Type B pancreatic cell (in vitro differentiated cells): ENCODE measurements at places on chromosomes 7 and 10. TPM values are rescaled to one million over a fixed set of nuclear protein-coding genes. Genes with fewer than 3 reads are reported as not detected.

- H3K36me3 ChIP-seq: no peaks in the 10 kb centered on the region
- H3K27ac ChIP-seq: no peak overlapping the region
- DNase-seq: no peak
- peaks cover 5% of the 10 kb centered on the region for H3K27me3 ChIP-seq
Measured at GRCh38 chr7:73433924-73434700, 534 bp downstream of the FZD9 start.

DNA sequence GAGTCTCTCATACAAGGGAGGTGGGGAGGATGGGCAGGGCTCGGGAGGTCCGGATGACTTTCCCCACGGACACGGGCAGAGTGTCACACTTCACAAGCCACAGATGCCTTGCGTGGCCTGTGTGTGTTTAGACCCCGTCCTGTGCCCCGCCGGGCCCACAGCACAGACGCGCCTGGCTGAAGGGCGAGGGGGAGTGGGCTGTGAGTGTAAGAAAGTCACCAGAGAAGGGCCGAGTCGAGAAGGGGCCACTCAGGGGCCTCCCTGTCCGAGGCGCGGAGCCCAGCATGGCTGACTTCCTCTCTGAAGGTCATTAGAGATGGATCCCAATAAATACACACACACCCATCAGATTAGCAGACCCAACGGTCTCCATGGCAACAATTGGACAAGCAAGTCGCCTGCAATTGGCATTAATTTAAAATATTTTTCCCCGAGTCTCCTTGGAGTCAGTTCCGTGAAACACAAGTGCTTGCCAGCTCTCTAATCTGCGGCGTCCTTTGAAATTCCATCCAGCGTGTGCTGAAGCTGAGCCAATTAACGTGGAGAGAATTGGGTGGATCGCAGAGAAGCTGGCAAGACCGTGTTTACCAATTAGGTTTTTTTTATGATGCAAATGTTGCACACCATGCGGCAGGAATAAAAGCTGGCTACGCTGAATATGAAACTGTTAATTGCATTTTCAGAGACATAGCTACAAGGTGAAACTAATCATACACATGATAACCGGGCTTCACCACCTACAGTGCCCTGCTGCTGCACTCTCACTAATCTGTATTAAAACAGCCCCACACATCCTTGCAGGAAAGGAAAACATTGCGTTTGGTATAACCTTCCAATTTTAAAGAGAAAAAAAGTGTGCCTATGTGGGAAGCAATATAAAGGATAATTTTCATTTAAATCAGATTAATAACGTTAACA lies 571.2 kb downstream of the PTPRN2 start:
- DNase-seq: peak; percentile 68
- peaks cover 3% of the 10 kb centered on the region for H3K27me3 ChIP-seq
- H3K4me3 ChIP-seq: no peak overlapping the region
- H3K4me1 ChIP-seq: peaks cover 7% of the 10 kb centered on the region
- no peaks in the 10 kb centered on the region for H3K36me3 ChIP-seq

The C7orf57 gene
- total RNA-seq: 0.36 and 1.5 TPM in 2 replicates

- no peak overlapping the region for H3K27ac ChIP-seq
- H3K4me1 ChIP-seq: no peaks in the 10 kb centered on the region
- DNase-seq: no peak
- no peak overlapping the region for H3K4me3 ChIP-seq
- no peaks in the 10 kb centered on the region for H3K27me3 ChIP-seq
Measured at GRCh38 chr7:34155220-34155908, 250.0 kb downstream of the BMPER start.

- H3K36me3 ChIP-seq: peaks cover 39% of the 10 kb centered on the region
- DNase-seq: no peak
- H3K27me3 ChIP-seq: no peaks in the 10 kb centered on the region
- H3K27ac ChIP-seq: no peak overlapping the region
- H3K4me3 ChIP-seq: no peak overlapping the region
- H3K4me1 ChIP-seq: peaks cover 8% of the 10 kb centered on the region
Measured at GRCh38 chr7:139623518-139623917, 100.0 kb downstream of the CLEC2L start.

The PON1 gene
- 0.99 and 3.0 TPM in 2 replicates for total RNA-seq

- H3K4me1 ChIP-seq: peaks cover 14% of the 10 kb centered on the region
- H3K36me3 ChIP-seq: no peaks in the 10 kb centered on the region
- no peaks in the 10 kb centered on the region for H3K27me3 ChIP-seq
- no peak for DNase-seq
- H3K27ac ChIP-seq: no peak overlapping the region
Measured at GRCh38 chr10:105956550-105956949, 1208.0 kb downstream of the SORCS1 start.

The JAKMIP3 gene
- 0.10 and 0.19 TPM in 2 replicates for total RNA-seq
